ENCODE measurements at places on chromosomes 3 and 15.

DNA sequence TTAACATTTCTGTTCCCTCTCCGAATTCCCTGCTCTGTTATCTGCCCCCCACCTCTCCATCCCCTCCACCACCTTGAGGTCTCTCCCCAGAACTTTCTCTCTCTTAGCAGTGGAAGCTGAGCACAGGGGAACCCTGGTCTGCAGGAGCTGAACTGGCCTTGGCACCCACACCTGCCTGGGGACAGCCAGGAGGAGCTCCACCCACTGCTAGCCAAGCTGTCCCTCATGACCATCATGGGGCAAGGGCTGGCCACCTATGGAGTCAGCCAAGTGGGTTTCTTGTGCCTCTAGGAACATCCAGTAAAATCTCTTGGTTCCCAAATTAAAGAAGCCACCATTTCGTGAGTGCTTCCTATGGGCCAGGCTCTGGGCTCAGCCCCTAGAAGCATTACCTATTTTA lies 276.4 kb upstream of the TLE3 start:
- no peak for DNase-seq

DNA sequence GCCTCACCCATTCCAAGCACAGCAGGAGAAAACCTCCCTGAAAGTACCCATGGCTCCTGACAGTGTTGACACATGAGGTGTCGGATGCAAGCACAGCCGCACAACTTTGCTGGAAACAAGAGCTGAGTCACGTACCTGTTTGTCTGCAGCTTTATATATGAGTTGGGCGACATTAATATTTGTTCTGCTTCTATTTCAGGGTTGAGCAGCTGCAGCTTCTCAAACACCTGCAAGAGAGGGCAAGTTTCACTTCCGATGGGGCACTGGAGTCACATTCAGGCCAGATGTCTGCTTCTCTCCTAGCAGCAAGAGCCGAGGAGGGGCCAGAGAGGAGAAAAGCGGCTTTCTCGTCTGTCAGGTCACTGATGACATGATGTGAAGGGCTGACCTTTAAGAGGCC lies 88.0 kb downstream of the NUP210 start:
- no peak for DNase-seq

DNA sequence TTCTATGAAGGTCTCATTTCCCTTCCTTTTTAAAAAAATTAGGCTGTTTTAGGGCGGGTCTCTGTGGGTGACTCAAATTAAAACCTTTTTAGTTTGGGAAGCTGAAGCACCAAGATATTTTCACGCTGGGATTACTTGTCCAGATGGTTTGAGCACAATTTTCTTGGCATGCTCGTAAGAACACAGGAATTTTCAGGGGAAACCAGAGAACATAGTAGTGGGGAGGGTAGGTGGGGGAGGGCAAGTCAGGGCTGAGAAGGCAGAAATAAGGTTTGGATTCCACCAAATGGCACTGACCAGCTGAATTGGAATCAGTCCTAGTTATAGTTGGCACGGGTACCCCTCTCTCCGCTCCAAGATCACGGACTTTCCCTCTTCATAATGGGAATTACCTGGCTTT lies 97.3 kb upstream of the LRIG1 start:
- no peak for DNase-seq

DNA sequence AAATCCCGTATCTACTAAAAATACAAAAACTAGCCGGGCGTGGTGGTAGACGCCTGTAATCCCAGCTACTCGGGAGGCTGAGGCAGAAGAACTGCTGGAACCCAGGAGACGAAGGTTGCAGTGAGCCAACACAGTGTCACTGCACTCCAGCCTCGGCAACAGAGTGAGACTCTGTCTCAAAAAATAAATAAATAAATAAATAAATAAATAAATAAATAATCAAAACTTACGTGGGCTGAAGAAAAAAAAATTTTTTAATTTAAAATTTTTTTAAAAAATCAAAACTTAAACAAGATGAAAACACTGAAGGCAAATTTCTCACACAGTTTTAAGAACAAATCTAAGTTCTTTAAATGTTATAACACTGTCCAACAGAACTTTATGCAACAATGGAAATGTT lies 14.4 kb downstream of the MSL2 start:
- DNase-seq: no peak

- DNase-seq: no peak
Measured at GRCh38 chr3:4583416-4583815, 90.3 kb downstream of the ITPR1 start.

DNA sequence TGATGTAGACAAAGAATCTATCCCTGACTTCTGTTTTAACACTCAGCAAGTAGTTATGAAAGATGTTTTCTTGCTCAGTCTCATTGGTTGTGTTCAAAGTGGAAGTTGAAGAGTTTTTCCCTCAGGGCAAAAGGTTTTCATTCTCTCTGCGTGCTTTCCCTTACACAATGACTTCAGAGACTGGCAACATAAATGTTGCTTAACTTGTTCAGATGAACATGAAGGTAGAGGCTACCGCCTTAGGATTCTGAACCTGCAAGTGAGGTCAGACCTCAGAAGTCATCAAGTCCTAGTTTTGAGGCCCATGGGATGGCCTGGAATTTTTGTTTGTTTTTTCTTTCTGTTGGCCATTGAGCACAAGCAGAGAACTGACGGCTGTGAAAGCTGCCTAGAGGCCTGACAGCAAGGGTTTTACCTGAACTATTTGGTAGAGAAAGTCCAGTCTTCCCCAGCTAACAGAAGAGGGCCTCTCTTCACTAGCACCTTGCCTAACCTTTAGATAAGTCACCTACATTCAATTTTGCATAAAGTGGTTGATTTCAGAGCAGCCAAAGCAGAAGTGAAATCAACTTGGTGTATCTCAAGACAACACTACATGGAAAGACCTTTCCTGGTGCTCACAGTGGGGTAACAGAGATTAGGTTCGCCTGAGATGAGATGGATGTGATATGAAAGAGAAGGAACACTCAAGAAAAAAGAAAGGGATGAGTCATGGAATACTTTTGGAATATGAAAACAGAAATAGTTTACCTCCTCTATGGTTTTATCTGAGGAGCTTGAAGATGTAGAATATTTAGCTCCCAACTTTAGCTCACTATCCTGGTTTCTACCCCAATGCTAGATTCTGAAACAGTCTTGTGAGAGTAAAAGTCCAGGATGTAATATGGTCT lies 53.6 kb upstream of the AP4E1 start:
- DNase-seq: no peak

All from stimulated activated CD8-positive, alpha-beta memory T cell treated with anti-CD3 and anti-CD28 coated beads, Interleukin-4, amount 100 ng/mL, for 4 hours (primary cell).